ENCODE measurements at places on chromosomes 12 and 14.

DNA sequence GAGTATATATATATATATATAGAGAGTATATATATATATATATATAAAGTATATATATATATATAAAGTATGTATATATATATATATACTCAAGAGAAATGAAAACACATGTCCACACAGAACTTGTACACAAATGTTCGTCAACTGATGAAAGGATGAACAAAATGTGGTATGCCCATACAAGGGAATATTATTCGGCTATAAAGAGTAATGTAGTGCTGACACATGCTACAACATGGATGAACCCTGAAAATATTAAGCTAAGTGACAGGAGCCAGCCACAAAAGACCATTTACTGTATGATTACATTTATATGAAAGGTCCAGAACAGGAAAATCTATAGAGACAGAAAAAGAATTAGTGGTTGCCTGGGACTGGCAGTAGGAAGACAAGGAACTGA is 19.5 kb downstream of the LIMA1 start:
- no peak for DNase-seq

- DNase-seq, result no peak
Measured at GRCh38 chr14:35553808-35554207, 19.8 kb downstream of the INSM2 start.

DNA sequence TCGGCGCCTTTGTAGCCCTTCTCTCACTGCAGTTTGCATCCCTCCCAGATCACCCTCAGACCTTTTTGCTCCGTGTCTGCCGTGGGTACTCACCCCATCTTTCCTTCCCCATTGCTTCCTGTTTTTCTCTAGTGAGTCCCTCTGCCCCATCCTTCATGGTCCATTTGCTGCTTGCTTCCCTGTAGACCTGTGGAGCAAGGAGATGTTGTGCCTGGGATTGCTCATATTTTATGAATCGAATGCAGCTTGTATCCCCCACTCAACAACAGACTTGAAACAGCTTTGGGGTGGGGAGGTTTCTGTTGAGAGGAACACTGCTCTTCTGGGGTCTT is 661 bp downstream of the DENR start:
- DNase-seq, result no peak

- DNase-seq, result no peak
Measured at GRCh38 chr12:88144546-88145468, 2.7 kb downstream of the TMTC3 start.

GRCh38 chr14:52850451-52850909 is 59.1 kb upstream of the GNPNAT1 start:
- no peak for DNase-seq

DNA sequence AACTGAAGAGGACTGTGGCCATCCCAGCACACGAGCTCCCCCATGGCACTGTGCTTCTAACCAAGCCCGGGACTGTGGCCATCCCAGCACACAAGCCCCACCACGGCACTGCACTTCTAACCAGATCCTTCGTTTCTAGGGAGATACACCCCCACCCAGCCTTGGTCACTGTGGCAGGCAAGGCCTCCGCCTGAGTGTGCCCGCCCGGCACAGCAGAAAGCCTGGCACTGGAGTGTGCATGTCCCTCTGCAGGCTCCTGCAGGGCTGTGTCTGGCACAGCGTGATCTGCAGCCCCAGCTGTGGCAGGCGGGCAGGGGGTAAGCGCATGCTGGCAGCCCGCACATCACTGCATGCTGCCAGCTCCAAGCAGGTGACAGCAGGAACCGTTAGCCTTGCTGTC is 49.8 kb downstream of the CCDC85C start:
- no peak for DNase-seq

DNA sequence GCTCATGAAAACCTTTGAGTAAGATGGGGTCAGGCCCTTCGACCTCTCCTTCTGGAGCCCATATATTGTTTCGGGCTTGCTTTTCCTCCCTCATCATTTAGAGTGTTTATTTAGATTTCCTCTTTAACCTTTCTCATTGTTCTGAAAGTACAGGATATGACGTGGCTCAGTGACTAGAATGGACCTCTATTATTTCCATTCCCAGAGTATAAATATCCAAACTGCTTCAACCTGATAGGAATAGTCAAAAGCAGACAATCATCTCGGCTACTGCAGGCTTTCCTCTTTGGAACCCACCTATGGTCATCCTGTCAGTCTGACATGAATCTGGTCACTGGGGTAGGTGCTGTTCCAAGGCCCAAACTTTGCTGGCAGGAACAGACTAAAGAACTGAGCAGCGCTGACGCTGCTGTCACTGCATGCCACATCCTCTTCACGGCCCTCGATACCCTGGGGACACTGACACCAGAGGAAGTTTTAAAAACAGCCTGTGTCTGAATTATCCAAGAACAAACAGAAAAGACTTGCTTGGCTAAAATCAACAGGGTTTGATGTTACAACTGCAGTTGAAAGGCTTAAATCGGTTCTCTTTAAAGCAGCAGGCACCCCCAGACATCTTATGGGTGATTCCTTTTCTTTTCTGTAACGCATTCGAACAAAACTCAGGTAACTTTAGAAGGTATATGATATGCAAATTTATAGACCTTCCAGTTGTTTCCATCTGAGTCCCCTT is 5.0 kb upstream of the DDX47 start:
- no peak for DNase-seq

DNA sequence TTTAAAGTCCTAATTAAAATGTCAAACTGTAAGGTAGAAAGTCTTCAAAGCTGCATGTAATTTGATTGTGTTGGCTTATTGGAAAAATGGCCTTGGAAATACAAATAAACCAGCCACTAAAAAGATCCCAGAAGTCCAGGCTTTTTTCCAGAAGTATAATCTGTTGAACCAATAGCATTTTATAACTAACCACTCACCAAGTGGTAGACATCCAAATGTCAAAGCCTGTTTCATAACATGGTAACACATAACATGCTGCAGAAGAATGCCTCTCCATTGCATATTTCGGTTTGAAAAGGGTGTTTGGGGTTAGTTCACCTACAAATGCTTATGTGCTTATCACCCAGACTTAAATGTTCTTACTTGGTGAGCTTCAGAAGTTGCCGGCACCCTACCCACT is 183.7 kb upstream of the DIO2 start:
- no peak for DNase-seq

DNA sequence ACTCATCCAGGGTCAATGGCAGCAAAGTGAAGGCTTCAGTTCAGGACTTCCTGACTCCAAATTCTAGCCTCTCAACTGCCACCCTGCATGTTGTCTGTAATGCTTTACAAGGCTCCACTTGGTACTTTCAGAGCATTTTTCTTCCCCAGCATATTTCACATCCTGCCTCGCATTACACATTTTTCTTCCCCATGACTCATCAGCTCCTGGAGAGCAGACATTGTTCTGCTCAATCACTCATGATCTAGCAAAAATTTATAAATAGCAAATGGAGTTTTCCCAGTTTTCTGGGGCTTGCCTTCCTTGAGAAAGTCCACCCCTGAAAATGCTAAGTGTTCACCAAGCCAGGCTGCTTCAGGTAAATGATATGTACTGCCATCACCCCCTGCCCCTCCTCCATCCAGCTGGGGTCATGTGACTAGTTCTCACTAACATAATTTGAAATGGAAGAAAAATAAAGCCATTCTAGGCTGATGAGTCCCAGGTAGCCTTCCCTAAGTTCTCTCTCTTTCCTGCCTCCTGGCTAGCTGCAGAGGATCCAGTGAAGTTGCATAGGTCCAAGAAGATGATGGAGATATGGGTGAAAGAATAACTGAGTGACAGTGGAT is 69.4 kb downstream of the ARMH4 start:
- no peak for DNase-seq

DNA sequence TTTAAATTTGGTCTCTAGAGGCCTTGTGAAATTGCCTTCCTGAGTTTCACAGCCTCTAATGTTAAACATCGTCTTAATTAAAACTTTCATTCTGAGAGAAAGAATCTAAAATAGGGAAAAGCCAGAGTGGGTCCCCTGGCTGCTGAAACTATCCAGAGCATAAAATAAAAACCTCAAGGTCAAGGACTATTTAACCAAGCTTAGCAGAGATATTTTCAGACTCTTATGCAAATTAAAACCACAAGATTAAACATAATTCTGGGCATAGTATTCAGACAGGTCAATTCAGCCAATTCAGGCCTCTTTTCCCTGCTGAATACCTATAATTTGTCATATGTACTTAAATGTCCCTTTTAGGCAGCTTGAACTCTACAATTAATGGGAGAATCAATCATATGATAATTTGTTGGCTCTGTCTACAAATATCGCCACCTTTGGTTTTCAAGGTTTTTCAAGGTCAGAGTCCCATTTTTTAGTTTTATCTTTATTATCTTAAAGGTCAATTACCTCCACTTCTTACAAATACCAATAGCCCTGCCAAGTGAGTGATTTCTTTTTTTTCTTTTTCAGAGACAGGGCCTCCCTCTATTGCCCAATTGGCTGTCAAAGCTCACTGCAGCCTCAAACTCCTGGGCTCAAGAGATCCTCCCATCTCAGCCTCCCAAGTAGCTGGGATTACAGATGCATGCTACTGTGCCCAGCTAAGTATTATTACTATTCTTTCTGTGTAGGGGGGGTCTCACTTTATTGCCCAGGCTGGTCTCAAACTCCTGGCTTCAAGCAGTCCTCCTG is 257.1 kb downstream of the PHLDA1 start:
- DNase-seq, result no peak

DNA sequence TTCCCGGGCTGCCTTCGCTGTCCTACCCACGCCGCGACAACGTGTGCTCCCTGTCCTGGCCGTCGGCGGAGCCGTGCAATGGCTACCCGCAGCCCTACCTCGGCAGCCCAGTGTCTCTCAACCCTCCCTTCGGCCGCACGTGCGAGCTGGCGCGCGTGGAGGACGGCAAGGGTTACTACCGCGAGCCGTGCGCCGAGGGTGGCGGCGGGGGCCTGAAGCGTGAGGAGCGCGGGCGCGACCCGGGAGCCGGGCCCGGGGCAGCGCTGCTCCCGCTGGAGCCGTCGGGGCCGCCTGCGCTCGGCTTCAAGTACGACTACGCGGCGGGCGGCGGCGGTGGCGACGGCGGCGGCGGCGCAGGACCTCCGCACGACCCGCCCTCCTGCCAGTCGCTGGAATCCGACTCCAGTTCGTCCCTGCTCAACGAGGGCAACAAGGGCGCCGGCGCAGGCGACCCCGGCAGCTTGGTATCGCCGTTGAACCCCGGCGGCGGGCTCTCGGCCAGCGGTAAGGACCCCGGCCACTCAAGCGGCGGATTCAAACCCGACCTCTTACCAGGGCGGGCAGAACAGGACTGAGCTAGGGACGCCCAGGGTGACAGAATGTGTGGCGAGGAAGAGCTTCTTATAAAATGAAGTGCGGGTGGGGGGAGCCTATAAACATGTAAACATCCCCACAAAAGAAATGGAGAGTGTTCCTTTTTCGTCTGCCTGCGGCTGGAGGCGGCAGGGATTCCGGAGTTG is 503 bp downstream of the HOXC12 start:
- no peak for DNase-seq

DNA sequence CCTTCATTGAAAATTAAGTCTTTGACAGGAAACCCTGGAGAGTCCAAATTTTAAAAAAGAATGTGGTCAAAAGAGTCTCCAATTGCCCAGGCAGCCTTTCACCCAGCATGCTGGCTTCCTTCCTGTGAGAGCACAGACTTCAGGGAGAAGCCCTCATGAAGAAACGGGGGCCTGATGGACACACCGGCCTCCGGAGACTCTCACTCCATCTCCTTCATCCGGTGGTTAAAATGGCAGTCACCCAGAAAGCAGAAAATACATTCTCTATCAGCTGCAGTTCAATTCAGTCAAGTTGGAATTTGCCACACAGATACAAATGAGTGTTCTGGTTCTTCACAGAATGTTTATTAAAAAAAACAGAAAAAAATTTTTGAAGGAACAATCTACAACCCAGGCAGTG is 56.5 kb downstream of the CPM start:
- DNase-seq, result no peak

Measured in NCI-H1436 (cell line).